Stimulated activated CD8-positive, alpha-beta memory T cell treated with anti-CD3 and anti-CD28 coated beads, Interleukin-7, amount 100 ng/mL, for 1 hour (primary cell): ENCODE measurements at places on chromosomes 3 and 15.

DNA sequence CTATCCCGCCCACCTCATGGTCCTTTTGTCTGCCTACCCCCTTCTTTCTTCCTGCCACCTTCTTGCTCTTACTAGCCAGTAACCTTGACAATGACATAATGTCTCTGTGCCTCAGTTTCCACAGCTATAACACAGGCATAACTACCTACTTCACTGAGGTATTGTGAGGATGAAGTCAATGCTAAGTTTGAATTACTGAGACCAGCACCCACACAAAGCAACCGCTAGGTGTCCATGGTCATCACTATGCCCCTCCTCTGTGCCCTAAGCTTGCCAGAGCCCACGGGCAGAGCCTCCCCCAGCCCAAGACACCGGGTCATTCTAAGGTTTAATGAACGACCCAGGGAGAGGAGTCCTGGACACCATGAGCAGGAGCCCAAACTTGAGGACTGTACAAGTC is 101.6 kb downstream of the OXNAD1 start:
- DNase-seq: no peak

DNA sequence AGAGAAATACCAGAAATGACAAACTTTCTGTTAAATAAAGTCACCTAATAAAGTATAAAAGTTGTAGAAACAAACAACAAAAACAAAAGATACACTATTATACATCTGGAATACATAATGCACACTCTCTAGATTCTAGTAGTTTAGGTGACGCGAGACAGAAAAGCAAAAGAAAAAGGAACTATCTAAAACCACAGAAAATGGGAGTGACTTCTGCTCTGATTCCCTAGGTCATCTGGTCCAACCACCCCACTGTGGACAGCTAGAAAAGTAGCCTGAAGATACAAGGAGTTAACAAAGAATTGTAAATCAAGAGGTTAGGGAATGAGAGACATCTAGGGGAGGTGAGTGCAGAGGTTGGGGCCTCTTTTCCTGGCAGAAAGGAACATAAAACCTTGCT is 39.1 kb downstream of the DHX36 start:
- DNase-seq: no peak

DNA sequence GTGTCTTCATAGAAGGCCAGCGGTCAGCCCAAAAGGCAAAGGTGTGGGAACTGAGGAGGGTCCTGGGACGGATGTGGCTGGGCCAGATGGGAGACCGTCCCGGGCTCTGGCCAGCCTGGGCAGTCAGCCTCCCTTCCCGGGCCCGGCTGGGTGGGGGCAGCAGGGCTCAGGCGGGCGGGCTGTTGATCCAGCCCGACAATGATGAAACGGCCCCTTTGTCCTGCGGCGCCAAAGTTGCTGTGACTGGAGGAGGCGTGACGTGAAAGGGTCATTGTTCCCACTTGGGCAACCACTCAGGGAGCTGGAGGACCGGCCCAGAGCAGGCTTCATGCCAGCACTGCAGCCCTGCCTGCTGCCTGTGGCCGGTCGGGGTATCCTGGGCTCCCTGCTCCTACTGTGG is 16.5 kb downstream of the DUSP7 start:
- no peak for DNase-seq

- DNase-seq: no peak
Observed at GRCh38 chr15:41804361-41804760, 23.5 kb upstream of the JMJD7 start.

- no peak for DNase-seq
Observed at GRCh38 chr3:63479661-63480035, 172.8 kb upstream of the SNTN start.

- no peak for DNase-seq
Observed at GRCh38 chr15:80609512-80609946, 85.6 kb upstream of the ABHD17C start.

DNA sequence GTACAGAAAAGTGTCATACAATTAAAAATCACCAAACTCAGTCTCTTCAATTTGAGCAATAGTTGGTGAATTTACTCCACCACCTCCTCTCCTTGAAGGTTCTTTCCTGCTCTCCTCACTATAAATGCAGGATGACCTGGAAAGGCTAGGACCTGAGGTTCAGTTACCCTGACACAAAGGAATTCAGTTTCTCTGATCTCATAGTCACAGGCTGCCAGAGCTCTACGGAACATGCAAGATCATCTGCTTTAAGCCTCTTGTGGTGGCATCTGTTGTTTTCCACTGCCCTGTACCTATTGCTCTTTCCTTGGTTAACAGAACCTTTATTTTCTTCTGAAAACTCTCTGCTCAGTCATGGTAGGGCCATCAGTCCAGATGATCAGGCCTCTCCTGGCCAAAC is 4.9 kb upstream of the TP63 start:
- DNase-seq: no peak

GRCh38 chr3:39445927-39446326 is 21.6 kb upstream of the MOBP start:
- no peak for DNase-seq

DNA sequence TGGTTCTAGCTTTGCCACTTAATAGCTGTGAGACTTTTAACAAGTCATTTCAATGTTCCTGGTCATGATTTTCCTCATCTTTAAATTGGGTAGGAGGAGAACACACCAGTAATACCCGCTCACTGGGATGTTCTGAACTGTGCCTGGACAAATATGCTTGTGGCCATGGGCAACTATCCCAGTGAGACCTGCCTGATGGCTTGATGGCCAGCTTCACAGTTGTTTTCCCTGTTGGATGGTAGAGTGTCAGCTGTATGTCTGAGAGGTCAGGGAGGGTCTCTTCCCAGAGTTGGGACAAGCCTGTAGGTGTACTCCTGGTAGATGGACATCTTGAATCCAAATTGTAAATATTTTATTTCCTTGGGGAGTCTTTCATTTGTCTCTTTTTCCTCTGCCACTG is 92.5 kb upstream of the PFN2 start:
- DNase-seq: no peak

GRCh38 chr3:63654931-63655330 is 2.5 kb downstream of the SNTN start:
- no peak for DNase-seq

DNA sequence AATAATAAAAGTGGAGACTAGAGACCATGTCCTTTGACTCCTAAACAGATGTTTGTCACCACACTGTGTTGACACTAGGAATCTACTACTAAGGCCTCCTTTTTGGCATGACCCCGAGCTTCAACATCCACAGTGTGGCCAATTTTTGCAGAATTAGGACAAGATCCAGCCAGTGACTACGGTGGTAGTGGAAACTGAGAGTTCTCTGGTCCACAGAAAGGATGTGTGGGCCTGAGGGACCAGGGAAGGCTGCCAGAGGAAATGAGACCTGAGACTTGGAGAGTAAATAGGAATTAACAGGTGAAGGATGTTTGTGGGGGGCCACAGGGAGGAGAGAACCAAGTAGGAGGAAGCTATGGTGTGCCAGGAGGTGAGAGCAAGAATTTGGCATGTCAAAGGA is 122.7 kb downstream of the CHCHD6 start:
- DNase-seq: no peak

GRCh38 chr15:89982315-89983055 is 18.6 kb upstream of the ZNF710 start:
- no peak for DNase-seq

DNA sequence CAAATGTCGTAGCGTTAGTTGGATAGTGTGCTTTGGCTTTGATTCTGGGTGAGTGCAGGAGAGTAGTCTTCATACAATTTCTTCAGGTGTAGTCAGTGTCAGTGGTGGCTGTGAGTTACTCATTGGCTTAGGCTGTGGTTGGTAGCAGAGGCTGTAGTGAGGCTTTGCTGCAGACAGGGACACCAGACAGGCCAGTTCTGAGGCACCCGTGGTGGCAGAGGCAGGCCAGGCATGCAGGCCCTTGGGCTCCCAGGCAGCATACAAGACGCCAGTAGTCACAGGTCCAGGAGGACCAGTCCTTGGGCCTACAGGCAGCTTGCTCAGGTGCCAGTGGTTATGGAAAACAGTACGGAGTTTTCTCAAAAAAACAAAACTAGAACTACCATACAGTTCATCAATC is 61.3 kb downstream of the DMXL2 start:
- DNase-seq: no peak

GRCh38 chr3:42547401-42547945 is 34.3 kb downstream of the SEC22C start:
- peak; percentile 40 for DNase-seq

- no peak for DNase-seq
Observed at GRCh38 chr3:122941228-122942206, 86.0 kb downstream of the SEMA5B start.

- DNase-seq: no peak
Observed at GRCh38 chr3:113194823-113195401, 16.4 kb upstream of the BOC start.

- no peak for DNase-seq
Observed at GRCh38 chr15:63970621-63971426, 75.5 kb downstream of the DAPK2 start.

GRCh38 chr3:72665701-72666446 is 182.4 kb downstream of the SHQ1 start:
- DNase-seq: no peak

DNA sequence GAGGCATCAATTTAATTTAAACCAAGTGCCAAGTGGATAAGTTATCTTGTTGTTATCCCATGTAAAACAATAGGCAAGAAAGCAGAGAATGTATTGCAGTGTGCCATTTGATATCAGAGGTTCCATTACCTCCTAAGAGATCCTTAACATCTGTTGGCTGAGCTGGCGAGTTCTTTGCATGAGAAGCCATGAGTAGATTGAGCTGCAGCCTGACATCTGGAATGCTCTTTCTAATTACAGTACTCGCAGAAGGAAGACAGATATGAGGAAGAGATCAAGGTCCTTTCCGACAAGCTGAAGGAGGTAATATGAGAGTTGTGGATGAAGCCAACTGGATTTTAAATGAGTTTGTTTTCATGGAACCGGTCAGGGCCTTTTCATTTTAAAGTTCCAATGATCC is 19.4 kb downstream of the TPM1 start:
- no peak for DNase-seq

- no peak for DNase-seq
Observed at GRCh38 chr3:187998611-187999010, 155.3 kb upstream of the LPP start.

GRCh38 chr15:50164458-50164857 is 17.5 kb upstream of the SLC27A2 start:
- no peak for DNase-seq

DNA sequence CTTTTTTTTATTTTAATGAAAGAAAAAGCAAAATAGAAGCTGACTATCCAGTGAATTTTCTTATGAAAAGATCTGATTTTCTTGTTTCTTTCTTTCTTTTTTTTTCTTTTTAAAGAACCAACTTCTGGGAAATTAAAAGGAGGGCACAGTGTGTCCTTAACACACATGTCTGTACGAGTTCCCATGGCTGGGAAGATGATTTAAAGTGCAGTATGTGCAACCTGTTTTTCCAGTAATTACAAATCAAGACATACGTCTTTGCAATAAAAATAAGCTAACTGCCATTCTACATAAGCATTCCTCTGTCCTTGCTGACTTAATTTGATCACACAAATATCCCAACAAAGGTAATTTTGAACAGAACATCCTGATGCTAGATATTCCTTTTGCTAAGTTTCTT is 416.1 kb downstream of the ROBO1 start:
- DNase-seq: no peak

DNA sequence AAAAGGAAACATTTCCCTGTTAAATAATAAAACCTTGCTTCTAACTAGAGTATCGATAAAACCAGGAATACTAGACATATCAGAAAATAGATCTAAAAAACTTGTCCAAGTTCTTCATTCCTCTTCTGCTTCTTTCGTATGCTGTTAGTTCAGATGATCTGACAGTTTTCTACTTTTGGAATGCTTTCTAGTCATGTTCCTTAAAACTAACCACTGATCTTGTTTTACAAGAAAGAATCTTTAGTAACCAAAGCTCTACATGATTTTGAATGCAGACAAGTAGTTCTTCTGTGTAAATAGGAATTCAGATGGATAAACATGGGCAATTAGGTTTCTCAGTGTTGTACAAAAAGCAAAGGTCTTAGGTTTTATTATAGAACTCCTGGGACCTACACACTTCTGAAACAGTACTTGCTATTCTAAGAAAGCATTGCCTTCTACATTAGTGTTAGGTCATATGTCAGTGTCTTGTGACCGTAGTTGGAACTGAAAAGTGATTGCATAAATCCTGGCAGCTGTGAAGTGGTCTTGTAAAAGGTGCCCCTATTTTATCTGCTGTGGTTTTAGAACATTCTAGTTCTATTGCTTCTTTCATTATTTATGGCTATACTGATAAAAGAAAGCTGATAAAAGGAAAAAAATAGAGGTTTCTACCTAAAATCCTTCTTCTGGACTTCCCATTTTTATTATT is 40.7 kb downstream of the SNRK start:
- no peak for DNase-seq

GRCh38 chr15:61051569-61052031 is 177.5 kb downstream of the RORA start:
- no peak for DNase-seq

- DNase-seq: no peak
Observed at GRCh38 chr3:64155328-64155727, 69.9 kb downstream of the PRICKLE2 start.

- no peak for DNase-seq
Observed at GRCh38 chr15:24962880-24963279, 8.1 kb downstream of the SNRPN start.

DNA sequence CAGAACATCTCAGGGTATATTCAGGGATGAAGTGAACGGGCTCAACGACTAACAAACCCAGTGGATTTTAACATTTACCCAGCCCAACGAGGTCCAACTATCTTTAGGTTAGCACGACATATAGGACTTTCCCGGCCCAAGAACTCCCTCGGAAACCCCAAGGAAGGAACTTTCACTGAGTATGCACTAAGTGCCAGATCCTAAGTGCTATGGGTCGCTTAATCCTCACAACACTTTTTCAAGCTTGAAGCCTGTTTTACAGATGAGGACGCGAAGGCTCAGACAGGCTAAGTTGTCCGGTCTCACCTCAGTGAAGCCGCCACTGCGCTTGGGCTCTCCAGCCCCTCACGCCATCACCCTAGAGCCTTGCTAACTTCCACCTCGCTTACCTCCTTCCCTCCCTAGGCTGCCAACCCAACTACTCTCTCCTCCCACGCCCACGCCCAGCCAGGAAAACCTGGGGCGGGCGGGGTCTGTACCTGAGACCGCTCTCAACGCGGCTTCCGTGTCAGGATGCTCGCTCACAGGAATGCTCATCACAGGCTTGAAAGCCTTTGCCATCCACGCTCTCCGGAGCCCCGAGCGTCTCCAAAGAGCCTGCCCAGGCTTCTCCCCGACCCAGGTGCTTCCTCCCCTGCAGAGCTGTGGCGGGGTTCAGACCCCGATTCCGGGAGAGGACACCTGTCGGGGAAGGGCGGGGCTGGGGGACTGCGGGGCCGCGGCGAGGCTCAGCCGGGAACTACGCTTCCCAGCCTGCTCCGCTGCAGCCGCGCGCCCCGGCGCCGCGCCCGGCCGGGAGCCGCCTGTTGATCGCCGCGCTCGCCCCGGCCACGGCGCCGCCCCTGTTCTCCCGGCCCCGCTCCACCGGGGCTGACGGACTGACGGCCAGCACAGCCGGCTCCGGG is at the start of gene TMOD2:
TSS of gene TMOD2 (plus strand) at position 806 of the 905 bp plus-strand sequence. CDS start 14,845 bp downstream, outside the sequence.
- DNase-seq: peak; percentile 19

DNA sequence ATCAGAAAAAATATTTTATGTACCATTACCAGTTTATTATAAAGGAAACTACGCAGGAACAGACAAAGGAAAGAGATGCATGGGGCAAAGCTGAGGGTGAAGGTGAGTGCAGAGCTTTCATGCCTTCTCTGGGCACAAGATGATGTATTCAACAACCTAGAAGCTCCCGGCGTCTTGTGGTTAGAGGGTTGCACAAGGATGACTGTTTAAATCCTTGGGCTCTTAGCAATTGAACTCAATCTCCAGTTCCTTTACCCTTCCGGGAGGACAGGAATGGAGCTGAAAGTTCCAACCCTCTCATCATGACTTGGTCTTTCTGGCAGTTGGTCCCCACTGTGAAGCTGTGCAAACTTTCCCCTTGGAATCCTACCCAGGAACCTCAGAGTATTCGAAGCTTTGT is 542.0 kb downstream of the EPHA3 start:
- DNase-seq: no peak
